ENCODE measurements at places on chromosomes 7 and 10.

- no peak for DNase-seq
These were observed 437.9 kb downstream of the SDK1 start for GRCh38 chr7:3738964-3739363.

DNA sequence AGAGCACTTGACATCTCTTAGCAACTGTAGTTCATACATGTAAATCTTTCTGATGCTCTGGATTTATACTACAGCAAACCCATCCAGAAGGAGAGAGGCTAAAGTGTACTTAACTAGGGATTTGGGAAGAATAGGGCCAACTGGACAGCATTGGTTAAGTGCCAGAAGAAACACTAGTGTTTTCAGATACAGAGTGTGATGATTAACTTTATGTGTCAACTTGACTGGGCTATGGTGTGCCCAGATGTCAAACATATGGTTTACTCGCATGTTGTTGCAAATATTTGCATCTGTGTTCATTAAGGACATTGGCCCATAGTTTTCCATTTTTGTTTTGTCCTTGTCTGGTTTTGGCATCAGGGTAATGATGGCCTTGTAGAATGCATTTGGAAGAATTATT is 384.7 kb upstream of the KCND2 start:
- no peak for DNase-seq

GRCh38 chr10:17076626-17077345 is 52.8 kb downstream of the CUBN start:
- no peak for DNase-seq

DNA sequence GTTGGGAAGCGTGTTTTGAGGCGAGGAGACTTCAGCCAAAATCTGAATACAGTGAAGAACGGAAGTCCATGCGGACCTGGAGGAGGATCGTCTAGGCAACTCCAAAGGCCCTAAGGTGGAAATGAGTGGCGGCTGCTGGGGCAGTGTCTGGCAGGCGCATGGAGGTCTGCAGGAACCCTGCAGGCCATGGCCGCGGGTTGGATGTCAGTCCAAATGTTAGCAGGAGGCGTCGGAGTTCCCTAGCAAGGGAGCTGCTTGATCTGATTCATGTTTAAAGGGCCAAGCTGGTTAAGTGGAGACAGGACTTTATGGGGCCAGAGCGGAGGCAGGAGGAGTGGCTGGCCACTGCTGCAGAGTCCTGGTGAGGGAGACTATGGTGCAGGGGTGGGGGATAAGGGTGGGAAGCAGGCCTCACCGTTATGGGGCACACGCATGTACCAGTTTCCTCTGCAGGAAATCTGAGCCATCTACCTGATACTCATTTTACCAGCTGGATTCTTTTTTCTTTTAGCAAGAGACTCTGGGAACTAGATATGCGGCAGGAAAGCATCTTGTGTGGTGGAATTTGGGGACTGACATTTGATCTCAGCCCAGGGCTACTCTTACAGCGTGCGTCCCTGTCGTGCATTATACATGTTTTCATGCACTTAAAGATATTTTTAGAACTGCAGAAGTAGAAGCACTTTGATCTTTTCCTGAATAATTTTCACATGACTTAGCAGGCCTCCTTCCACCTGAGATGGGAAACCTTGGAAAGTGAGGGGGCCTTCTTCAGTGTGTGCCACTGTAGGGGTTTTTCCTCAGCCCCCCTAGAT is 6.6 kb upstream of the REPIN1 start:
- DNase-seq = no peak

GRCh38 chr7:155129186-155129585 is 59.1 kb downstream of the HTR5A start:
- no peak for DNase-seq

- no peak for DNase-seq
These were observed 18.4 kb upstream of the CCDC71L start for GRCh38 chr7:106679153-106679931.

- no peak for DNase-seq
These were observed 68.0 kb downstream of the HHEX start for GRCh38 chr10:92757711-92758104.

GRCh38 chr7:54802841-54803240 is 43.8 kb upstream of the SEC61G start:
- no peak for DNase-seq

- DNase-seq = no peak
These were observed 933.1 kb upstream of the LRRN3 start for GRCh38 chr7:110157631-110158362.

DNA sequence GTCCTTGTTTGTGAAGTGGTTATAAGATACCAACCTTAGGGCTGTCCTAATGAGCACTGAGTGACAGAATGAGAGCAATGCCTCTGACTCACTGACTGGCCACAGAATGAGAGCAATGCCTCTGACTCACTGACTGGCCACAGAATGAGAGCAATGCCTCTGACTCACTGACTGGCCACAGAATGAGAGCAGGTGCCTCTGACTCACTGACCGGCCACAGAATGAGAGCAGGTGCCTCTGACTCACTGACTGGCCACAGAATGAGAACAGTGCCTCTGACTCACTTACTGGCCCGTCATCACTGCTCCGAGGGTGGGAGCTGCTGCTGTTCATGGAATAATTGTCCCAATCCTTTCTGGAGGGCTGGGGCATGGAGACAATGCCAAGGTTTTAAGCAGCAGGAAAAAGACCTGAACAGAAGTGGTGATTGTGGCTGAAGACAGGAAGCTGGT is 265.2 kb upstream of the PPP2R2D start:
- DNase-seq = no peak

DNA sequence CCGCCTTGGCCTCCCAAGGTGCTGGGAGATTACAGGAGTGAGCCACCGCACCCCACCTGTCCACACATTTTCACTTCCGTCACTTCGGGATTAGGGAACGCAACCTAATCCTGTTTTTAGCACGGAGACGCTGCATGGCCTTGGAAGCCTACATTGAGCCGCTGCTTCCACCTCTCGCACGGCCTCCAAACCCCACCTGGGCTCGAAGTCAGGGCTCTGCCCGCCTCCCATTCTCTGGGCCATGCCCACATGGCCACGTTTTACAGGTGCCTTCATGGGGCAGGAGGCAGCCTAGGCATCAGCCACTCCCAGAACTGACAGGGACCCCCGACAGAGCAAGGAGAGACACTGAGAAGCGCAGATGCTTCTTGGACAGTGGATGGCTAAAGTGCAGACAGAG is 100.6 kb downstream of the OAT start:
- DNase-seq = no peak

- DNase-seq = no peak
These were observed 123.8 kb upstream of the CACNA2D1 start for GRCh38 chr7:82567356-82567755.

DNA sequence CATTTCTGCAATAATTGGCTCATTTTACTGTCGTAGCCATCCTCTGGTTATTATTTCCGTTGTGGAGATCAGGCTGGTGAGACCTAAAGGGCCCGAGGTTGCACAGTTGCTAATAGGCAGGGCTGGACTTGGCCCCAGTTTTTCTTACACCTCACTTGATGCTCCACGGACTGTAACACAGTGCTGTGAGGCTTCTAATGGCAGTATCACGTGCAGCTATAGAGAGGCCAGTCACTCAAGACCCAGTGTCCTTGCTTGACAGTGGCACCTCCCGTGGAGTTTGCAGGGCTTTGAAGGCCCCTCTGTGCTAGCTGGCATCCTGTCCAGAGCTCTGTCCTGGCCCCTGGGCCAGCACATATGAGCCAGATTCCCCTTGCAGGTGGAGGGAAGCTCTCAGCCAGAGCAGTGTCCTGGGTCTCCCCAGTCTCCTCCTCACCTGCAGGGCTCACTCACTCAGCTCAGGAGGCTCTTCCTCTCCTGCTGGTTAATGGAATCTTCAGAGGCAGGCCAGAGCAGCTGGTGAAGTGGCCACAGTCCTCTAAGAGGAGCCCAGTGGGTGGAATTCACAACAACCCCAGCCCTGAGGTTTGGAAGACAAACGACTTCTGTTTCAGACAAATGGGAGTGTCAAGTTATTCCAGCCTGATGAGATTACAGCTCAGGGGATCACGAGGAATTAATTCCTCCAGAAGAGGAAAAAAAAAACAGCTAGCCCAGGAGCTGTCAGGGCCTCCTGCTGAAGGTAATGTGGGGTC is 114.2 kb upstream of the FAM180A start:
- no peak for DNase-seq

GRCh38 chr10:12687996-12688395 is 313.5 kb downstream of the CCDC3 start:
- DNase-seq = no peak

DNA sequence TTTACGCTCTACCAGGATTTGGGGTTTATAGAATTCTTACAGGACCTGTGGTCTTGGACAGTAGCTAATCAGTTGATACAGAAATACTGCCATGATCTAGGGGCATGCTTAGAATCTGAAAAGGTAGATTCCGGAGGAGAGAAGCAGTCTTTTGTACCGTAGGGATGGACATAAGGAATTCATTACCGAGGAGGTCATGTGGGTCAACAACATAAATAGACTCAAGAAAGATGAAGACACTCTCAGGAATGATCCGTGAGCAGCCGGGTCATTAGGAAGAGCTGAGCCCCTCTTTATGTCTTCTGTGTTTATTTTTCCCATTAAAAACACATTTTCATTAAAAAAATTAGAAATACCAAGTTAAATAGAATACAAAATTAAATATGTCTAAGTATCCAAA is 160.1 kb upstream of the TNS3 start:
- no peak for DNase-seq

GRCh38 chr10:96407560-96408069 is 48.8 kb upstream of the OPALIN start:
- DNase-seq = no peak

- no peak for DNase-seq
These were observed 98.4 kb upstream of the FZD1 start for GRCh38 chr7:91165846-91166230.

DNA sequence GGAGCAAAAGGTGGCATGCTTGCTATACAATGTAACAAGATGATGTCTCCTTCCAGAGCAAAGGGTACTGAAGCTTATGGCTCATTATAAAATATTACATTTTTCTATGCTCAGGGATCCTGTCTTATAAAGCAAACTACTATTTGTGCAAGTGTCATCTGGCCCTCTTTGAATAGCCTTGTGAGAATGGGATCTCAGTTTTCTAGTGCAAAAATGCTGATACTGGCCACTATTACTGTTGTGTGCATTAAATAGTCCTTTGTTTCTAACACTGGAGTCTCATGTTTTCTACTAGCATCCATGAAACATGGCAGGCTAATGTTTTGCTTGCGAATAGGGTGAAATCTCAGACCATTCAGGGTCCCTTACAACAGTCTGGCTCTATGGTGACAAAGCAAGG is 823.0 kb downstream of the REEP3 start:
- DNase-seq = no peak

- DNase-seq = no peak
These were observed 95.3 kb upstream of the ANK3 start for GRCh38 chr10:60485025-60485424.

GRCh38 chr10:121092720-121093095 is 241.5 kb downstream of the WDR11 start:
- DNase-seq = no peak

- no peak for DNase-seq
These were observed 369.6 kb downstream of the KCNMA1 start for GRCh38 chr10:77267703-77268675.

DNA sequence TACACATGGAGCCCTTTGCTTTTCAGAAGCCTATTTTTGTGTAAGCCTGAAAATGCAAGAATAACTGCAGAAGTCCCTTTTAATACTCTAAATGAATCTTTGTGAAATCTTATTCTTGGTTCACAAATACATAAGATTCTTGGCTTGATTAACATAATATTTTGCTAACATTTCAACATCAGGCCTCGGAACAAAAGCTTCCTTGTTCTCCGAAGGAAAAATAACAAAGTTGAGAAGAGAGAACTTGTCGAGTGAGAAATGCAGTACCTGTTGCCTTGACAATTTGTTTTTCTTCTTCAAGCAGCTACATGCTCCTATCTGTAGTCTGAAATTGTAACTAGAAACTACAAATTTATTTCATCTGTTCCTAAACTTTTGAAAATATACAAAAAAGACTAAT is 8.5 kb downstream of the NT5C2 start:
- no peak for DNase-seq

DNA sequence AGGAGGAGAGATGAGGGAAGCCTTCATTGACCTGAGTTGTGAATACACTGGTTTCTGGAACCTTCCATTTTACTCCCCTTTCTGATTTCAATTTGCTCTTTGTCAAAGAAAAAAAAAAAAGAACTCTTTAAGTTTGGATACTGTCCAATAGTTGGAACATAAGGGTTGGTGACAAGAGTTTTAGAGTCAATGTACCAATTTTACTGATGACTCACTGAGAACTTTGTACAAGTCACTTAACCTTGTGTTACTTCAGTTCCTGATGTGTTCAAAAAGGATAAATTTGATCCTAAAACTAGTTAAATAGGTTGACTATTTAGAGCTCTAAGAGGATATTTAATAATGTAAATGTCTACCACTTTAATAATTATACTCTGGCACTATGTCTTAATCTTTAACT is 4.1 kb upstream of the CDK14 start:
- DNase-seq = no peak

DNA sequence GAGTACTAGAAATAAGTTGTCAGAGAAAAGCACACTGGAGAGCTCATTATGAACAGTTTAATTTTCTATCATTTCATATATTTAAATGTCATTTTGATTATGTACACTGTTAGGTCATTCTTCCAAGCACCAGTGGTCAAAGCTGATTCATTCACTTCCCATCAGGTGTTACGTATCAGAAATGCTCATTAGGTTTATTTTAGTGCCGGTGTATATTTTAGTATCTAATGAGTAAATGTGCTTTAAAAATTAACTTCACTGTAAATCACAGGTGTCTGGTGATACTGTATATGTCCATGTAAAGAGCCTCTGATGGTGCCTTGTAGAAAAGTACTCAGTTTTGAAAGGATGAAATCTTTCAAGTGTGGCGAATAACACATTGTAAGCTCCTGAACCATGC is 3.5 kb downstream of the DMTF1 start:
- no peak for DNase-seq

GRCh38 chr10:70917635-70918034 is 29.3 kb upstream of the PCBD1 start:
- DNase-seq = no peak

GRCh38 chr10:784403-785088 is 95.1 kb upstream of the DIP2C start:
- DNase-seq = no peak

DNA sequence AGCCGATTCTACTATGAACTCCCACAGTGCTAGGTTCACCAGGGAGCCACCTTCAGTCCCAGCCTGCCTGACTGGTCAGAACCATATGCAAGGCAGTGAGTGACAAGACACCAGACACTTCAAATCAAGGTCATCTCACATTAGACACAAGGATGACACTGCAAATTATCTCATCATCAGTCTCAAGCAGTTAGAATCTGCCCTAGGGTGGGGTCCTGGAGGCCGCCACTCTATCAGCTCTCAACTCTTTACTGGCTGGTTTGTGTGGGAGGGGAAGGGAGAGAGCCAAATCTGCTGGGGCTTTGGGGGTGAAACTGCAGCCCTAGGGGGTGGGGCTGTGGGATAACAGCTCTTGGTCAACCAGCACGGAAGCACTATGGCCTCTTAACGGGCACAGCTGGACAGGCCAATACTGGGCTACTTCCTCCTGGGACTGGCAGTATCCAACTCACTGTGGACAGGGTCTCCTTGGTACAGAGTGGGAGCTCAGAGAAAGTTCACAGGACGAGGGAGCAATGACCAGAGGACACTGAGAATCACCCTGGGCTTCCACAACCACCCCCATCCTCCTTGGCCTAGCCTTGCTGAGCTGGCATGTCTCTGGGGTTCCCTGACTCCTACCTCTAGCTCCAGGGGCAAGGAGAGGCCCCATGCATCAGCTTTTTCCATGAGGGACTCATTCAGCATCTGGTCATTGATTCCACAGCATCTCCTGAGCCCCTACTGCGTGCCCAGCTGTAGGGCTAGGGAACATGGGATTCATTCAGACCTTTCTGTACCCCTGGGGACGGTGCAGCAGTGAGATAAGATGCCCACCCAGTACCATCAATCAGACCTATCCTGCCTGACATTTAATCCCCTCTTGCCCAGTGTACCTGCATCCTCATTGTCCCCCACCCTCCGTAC is 5.4 kb downstream of the GPRIN2 start:
- no peak for DNase-seq
